RPMI7951 (cell line): ENCODE measurements at places on chromosomes 2 and 18. TPM values are rescaled to one million over a fixed set of nuclear protein-coding genes. Genes with fewer than 3 reads are reported as not detected.

GALNT3 gene
- not detected in 2 replicates for total RNA-seq

GRCh38 chr2:74493546-74493945, 5.9 kb downstream of the LBX2 start:
- no peak for DNase-seq

DNA sequence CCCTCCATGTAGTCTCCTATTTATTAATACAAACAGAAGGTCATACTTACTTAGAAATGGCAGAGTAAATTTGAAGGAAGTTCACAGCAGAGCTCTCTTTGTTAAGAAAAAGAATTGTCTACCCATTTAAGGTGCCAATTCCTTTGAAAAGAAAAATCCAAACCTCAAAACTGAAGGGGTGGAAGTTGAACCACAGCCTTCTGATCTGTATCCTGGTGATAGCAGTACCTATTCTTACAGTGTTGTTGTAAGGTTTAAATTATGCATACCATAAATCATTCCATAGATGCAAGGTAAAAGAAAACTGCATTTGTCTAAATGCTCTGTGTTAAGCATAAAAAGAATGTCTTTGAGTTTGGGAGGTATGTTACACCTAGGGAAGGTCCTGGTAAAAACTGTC, 47.6 kb downstream of the COBLL1 start:
- DNase-seq = no peak

DNA sequence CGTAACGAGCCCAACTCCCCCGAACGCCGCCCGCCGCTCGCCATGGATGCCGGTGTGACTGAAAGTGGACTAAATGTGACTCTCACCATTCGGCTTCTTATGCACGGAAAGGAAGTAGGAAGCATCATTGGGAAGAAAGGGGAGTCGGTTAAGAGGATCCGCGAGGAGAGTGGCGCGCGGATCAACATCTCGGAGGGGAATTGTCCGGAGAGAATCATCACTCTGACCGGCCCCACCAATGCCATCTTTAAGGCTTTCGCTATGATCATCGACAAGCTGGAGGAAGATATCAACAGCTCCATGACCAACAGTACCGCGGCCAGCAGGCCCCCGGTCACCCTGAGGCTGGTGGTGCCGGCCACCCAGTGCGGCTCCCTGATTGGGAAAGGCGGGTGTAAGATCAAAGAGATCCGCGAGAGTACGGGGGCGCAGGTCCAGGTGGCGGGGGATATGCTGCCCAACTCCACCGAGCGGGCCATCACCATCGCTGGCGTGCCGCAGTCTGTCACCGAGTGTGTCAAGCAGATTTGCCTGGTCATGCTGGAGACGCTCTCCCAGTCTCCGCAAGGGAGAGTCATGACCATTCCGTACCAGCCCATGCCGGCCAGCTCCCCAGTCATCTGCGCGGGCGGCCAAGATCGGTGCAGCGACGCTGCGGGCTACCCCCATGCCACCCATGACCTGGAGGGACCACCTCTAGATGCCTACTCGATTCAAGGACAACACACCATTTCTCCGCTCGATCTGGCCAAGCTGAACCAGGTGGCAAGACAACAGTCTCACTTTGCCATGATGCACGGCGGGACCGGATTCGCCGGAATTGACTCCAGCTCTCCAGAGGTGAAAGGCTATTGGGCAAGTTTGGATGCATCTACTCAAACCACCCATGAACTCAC, 673 bp downstream of the PCBP1 start:
- DNase-seq = peak; percentile 60

- DNase-seq = no peak
These were observed 40.4 kb downstream of the L3MBTL4 start for GRCh38 chr18:6374340-6374739.

DNA sequence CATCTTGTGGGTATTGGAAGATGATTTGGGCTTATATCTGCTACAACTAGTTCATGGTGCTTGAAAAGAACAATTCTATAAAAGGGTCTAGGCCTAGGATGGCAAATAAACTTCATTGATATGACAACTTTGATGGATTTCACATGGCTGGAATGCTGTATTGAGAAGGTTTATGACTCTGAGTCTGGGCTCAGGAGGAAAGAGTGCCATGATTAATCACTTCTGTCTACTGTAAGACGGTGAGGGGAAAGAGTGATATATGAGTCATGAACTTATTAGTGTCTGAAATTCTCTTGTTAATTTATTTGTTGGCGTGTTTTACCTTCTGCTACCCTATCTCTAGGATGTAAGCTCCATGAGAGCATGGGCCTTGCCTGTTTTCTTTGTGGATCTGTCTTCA, 17.0 kb upstream of the ADCYAP1 start:
- DNase-seq = no peak

ANKRD30B gene
- total RNA-seq = 0.59 and 1.1 TPM in 2 replicates

- DNase-seq = peak; percentile 56
These were observed 41.9 kb downstream of the BABAM2 start for GRCh38 chr2:27932396-27932795.
